ENCODE measurements at places on chromosomes 7 and 10.

DNA sequence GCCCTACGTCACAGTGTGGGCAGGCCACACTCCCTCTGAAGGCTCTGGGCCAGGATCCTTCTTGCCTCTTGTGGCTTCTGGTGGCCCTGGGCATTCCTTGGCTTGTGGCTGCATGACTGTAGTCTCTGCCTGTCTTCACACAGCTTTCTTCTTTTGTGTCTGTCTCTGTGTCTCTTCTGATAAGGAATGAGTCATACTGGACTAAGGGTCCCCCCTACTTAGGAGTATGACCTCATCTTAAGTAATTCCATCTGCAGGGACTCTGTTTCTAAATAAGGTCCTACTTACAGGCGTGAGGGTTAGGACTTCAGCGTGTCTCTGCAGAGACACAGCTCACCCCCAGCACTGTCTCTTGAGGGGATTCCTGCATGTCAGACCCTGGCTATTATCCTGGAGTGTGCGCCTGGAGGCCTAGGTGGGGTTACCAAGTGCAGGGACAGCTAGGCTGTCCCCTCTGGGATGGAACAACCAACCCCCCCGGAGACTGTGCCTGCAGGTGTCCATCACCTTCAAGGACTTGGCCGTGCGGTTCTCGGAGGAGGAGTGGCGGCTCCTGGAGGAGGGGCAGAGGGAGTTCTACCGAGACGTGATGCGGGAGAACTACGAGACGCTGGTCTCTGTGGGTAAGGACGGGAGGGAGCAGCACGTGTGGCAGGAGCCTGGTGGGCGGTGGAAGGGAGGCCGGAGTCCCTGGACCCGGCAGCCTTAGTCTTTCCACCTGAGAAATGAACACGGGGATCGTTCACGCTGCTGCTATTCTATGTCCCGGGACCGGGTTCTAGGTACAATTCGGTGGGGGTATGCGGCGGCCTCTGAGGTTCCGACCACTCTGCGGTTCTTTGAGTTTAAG is 54.1 kb downstream of the ZNF467 start:
- DNase-seq: peak; percentile 73

DNA sequence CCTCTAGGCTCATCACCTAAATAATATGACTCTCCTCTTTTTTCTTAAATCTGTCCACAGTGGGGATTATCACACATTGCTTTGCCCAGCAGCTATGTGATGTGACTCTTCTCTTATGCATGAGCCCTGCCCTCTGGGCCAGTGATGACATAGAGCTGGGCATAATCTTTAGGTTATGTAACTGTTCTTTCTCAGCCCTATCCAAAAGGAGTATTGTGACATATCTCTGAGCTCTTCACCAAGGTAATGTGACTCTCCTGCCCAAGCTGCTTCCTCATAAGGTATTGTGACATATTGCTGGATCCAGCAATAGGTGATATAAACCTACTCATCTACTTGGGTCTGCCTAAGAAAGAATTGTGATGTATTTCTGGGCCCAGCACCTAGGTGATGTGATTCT is 37.7 kb upstream of the ZNF107 start:
- DNase-seq: peak; percentile 10

- no peak for DNase-seq
These were observed 32.5 kb upstream of the EIF4H start for GRCh38 chr7:74141705-74142104.

DNA sequence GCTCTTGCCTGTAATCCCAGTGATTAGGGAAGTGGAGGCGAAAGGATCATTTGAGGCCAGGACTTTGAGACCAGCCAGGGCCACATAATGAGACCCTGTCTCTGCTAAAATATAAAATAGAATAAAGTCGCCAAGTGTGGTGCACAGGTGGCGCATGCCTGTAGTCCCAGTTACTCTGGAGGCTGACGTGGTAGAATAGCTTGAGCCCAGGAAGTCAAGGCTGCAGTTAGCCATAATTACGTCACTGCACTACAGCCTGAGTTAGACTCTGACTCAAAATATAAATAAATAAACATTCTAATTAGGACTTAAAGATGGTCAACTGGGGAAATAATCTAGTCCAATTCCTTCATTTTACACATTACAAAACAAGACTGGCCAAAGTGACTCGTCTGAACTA is 768 bp downstream of the CHCHD2 start:
- DNase-seq: peak; percentile 73

DNA sequence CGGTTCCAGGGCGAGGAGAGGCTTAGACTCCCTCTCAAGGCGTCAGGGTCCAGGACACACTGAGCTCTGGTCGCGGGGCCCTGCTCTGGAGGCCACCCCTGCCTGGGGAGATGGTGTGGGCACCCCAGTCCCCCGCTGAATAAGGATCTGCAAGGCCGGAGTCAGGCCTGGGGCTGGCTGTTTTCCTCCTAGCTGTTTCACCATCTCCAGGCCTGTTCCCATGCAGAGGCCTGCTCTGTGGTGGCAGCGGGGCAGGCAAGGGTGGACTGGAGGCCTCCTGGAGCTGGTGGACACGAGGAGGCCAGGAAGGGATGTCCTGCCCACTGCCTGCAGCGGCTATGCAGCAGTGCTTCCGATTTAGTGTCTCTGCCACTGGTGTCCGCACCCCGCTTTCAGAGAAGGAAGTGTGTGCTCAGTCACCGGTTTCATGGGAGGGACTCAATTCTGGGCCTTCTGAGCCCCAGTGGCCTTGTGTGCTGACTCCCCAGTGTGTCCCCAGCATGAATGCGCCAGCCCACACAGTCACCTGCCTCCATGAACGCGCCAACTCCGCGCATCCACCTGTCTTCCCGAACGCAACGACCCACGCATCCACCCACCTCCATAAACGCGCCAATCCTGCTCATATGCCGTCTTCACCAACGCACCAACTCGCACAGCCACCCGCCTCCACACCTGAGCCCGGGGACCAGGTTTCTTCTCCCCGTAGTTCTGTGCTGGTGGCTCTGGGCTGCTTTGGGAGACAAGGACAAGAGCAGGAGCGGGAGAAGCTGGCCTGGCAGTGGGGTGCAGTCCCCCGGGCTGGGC is 14.5 kb upstream of the GPR146 start:
- DNase-seq: no peak

DNA sequence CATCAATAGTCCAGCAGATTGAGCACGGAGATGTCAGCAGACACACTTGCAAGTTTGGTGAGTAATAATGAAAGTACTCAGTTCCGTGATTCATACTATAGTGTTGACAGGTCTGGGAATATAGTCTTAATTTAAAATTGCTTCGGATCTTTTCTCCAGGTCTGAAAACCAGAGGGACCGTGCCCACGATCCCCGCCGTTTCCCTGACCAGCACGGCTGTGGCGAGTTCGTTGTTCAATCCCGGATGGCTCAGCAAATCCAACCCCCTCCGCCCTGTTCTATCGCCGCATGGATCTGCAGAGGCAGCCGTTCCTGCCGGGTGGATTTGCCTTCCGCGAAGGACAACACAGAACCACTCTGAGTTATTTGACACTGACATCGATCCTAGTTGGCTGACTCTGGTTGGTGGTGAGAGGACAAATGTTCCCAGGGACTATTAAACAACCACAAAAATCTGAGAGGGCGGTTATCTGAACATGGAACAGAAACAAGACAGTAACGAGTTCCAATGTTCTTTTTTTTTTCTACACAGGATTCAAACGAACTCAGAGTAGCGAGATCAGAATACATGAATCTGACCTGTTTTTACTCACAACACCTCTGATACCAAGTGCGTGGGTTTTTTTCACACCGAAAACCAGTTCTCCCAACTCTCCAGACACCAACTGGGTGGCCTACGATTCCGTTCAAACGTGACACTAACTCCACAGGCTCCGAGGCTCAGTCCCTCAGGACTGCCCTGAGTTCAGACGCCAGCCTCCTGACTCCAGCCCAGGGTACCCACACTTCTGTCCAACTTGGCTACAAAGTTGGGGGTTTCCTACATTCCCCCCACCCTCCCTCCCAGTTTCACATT is 52.7 kb downstream of the RBM17 start:
- DNase-seq: no peak

DNA sequence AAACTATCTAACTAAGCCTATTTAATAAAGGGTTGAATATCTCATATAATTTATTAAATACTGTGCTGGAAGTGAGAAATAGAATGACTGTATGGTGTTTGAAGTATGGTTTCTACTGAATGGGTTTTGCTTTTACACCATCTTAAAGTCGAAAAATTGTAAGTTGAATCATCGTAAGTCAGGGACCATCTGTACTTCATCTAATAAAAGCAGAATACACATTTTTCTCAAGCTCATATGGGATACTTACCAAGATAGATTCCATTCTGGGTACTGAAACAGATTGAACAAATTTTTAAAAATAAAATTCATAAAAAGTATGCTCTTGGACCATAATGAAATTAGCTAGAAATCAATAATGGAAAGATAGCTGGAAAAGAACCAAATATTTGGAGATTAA is 285.4 kb downstream of the CXCL12 start:
- DNase-seq: no peak

DNA sequence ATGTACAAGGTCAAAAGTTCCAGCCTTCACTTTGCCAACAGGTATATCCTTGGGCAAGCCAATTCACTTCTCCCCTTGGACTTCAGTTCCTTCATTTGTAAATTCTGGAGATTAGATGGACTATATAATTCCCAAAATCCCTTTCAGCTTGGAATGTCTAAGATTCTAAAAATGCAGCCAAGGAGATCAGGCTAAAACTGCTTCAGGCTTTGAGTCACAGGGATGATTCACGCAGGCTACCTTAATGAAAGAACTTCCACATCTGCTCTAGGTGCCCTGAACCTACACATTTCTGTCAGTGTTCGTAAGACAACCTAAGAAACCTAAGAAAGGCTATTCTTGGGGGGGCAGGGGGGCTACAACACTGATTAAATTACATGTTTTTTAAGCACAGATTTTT is 7.1 kb downstream of the CPVL start:
- DNase-seq: no peak

DNA sequence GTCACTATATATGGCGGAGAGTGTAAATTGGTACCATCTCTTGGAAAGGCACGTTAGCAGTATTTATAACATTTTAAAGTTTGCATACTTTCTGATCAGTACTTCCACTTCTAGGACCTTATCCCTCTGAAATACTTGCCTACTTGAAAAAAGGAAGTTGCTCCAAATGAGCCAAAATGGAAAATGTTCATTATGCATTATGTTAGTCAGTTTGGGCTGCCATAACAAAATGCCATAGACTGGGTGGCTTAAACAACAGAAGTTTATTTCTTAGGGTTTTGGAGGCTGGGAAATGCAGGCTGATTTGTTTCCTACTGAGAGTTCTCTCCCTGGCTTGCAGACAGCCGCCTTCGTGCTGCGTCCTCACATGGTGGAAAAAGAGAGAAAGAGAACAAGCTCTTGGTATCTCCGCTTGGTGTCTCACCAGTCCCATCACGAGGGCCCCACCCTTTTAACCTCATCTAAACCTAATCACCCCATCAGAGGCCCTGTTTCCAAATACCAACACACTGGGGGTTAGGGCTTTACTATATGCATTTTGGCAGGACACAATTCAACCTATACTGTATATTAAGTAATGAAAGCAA is 6.9 kb downstream of the SNX10 start:
- no peak for DNase-seq

- no peak for DNase-seq
These were observed 1.2 kb downstream of the IFIT1B start for GRCh38 chr10:89379103-89379502.

GRCh38 chr10:3339531-3339950 is 167.0 kb upstream of the PITRM1 start:
- DNase-seq: no peak

GRCh38 chr10:119120413-119120867 is 16.5 kb downstream of the DENND10 start:
- no peak for DNase-seq

DNA sequence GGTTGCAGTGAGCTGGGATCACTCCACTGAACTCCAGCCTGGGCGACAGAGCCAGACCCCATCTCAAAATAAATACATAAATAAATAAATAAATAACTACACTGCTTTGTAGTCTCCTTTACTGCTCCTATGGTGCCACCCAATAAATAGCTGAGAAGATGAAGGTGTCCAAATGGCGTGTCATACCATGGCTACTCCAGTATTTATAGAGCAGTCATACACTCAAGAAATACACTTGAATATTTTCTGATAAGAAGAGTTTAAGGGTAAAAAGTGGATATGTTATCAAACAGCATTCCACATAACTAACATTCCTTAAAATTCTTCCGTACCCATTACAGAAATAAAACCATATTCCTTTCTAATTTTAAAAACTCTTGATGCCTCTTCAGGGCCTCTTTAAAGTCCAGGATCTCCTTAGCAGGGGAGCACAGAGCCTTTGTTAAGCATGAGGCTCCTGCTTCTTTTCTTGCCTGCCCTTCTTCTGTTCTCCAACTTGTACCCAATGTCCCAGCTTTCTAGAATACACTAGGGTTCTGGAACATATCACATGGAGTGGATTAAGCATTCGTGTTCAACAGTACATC is 7.9 kb upstream of the SAR1A start:
- DNase-seq: no peak

DNA sequence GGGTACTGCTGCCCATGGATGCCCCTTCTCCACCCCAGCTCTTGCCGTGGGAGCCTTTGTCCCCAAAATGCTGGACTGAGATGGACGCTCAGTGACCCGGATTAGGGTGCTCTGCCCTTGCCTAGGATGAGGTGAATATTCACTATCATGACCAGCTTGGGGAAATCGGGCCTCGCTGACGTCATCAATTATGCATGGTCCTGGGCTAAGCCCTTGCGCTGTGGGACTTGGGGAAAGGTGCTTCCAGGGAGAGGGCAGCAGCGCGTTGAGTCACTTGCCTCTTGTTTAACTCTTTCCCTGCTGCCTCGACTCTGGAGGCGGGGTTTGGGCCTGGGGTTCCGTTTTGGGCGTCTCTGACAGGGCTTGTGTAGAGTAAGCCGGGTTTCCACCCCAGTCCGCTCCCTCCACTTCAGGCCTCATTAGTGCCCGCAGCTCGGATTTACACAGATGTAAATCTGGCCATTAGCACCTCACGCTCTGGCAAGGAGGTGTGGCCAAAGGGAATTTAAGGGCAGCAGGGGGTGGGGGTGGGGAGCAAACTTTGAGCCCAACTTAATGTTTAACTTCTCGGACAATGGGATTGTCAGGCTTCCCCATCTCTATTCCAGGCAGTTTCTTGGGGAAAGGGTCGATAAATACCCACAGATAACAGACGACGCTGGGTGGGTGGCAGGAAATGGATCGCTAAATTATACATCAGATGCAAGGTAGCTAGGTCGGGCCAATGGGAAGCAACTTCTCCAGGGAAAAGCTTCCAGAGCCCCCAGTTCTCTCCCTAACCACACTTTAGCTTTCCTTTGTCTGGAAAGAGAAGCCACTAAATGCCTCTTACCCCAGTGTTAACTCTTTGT is 51.3 kb upstream of the TCF7L2 start:
- no peak for DNase-seq

- DNase-seq: no peak
These were observed 4.9 kb downstream of the NRCAM start for GRCh38 chr7:108451296-108451848.

- no peak for DNase-seq
These were observed 117.9 kb downstream of the ITGA8 start for GRCh38 chr10:15601819-15602218.
